AG09309 (cell line): ENCODE measurements at places on chromosomes 12 and 14.
A peak's percentile ranks its signal among the peaks of the same experiment; 100 is the strongest.

- DNase-seq, result no peak
Measured at GRCh38 chr14:90509403-90509802, 112.6 kb downstream of the CALM1 start.

GRCh38 chr12:80129895-80130530, 30.7 kb downstream of the OTOGL start:
- peak; percentile 16 for DNase-seq

GRCh38 chr14:104888489-104889374, 23.7 kb downstream of the CEP170B start:
- no peak for DNase-seq

- DNase-seq, result peak; percentile 2
Measured at GRCh38 chr14:33951183-33951840, 438 bp upstream of the EGLN3 start.

DNA sequence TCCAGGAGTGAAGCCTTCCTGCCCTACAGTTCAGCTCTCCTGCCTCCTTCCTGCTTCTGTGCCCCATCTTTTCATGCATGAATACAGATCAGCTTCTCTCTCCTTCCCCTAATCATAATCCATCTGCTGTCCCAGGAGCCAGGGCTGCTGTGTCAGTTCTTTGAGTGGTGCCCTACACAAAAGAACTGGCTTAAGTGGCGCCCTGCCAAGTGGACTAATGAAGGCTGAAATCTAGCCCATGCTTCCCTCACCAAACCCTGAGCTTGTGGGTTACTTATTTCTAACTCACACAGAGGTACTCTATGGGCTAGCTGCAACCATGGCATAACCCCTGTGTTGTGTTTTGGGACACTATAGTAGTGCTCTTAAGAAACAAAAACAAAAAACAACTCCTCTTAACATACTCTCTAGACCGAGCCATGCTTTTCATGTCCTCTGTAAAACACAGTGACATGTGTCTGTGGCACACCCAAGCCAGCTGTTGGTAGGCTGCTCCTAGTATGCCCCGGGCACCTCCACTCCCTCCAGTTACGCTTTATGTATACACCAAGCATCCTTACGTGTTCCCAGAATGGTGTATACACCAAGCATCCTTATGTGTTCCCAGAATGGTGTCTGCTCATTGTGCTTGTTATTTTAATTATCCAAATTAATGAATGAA, 19.3 kb upstream of the ETV6 start:
- DNase-seq, result no peak

GRCh38 chr12:113470871-113471618, 626 bp downstream of the LHX5 start:
- no peak for DNase-seq

- DNase-seq, result no peak
Measured at GRCh38 chr14:93940437-93940836, 13.3 kb downstream of the FAM181A start.

DNA sequence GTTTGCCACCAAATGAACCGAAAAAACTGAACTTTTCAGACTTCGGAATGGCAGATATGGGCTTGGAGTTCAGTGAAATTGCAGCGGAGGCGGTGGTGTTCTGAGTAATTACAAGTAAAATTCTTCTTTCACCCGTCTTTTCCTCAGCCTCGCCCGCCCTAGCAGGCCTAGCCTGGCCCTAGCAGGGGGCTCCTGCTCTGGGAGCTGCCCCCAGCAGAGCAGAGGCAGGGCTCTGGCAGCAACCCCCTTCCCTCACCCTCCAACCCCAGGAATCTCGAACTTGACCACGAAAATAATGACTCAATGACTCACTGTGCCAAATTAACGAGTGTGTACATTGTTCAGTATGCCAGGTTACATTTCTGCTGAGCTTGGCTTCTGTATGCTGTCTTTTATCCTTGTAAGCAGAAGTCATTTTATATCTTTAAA, 1.1 kb downstream of the PAPLN start:
- no peak for DNase-seq

DNA sequence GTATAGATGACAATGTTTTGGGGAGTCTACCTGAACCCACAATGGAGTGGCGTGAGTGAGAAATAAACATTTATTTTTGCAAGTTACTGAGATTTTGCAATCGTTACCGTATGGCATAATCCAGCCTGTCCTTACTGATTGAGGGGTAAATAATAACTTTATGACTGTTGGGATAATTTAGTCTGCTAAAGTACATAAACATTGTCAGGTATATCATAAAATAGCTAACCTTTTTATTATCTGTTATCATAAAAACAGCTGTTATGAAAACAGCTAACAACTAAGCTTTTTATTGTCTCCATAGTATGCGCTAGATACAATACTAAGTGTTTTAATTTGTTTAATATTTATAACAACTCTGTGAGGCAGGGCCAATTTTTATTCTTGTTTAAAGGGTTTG, 10.3 kb downstream of the ACSS3 start:
- no peak for DNase-seq

- DNase-seq, result no peak
Measured at GRCh38 chr12:106223485-106224354, 24.1 kb downstream of the CKAP4 start.

DNA sequence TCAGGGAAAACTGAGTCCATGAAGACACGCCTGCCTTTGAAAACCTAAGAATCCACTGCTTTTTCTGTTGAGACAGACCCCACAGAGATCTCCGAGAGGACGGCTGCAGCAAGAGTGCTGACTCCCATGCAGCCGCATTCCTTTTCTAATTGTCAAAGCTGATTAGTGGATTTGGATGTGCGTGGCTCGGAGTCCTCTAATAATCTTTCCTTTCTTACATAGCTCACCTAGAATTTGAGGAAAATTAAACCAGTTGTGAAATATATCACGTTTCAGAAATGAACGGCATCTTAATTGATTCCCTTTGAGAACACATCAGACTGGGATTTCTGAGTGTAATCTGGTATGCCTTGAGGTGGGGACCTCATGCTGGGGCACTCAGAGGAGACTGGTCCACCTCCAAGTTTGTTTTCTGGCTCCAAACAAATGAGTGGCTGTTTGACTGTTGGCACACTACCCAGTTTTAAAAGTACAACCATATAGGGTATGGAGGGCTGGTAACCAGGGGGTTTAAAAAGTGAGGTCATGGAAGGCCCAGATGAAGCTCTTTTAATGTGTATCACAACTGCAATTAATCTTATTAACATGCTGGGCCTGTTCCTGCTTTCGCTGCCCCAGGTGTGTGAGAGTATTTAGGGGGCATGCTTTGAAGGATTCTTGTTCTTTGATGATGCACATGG, 63.3 kb downstream of the RASSF3 start:
- no peak for DNase-seq

GRCh38 chr14:88129306-88130056, 124.5 kb downstream of the GPR65 start:
- DNase-seq, result peak; percentile 40
